GM12892 (cell line): ENCODE measurements at places on chromosomes 16 and 17.

DNA sequence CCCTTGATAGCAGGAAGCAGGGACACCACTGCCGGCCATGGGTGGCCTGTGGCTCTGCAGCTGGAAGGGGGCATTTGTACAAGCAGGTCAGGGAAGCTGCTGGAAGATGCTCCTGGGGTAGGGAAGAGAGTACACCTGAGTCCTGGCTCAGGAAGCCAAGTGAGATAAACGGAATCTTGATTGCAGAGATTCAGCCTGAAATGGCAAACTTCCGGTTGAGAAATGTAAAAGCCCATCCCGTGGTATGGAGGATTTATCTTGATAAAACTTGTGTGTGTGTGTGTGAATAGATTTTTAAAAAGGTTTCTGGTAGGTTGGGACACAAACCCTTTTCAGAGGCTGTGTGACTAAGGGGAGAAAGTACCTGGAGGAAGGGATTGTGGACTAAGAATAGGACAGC is 29.6 kb downstream of the C17orf100 start:
- no peak for DNase-seq

DNA sequence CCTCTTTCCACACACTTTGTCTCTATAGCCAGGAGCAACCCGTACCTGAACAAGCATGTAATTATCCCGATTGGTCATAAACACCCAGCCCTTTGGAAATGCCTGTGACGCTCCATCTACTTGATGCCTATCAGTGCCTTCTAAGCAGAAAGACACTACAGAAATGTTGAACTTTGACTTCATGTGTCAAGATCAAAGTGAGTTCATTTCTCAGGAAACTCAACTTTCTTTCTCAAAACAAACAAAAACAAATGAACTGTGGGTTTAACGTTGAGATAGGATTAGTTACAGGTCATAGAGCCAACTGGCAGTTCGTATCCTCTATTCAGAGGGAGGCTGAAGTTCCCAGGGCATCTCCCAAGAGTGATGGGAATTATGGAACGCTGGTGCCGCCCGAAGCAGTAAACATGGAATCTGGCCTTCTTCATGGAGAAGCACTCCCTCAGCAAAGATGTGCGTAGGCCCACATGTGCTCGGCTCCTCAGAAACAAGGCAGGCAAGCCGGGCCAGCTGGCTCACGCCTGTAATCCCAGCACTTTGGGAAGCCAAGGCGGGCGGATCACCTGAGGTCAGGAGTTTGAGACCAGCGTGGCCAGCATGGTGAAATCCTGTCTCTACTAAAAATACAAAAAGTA is 9.5 kb downstream of the SLC6A4 start:
- DNase-seq: no peak

DNA sequence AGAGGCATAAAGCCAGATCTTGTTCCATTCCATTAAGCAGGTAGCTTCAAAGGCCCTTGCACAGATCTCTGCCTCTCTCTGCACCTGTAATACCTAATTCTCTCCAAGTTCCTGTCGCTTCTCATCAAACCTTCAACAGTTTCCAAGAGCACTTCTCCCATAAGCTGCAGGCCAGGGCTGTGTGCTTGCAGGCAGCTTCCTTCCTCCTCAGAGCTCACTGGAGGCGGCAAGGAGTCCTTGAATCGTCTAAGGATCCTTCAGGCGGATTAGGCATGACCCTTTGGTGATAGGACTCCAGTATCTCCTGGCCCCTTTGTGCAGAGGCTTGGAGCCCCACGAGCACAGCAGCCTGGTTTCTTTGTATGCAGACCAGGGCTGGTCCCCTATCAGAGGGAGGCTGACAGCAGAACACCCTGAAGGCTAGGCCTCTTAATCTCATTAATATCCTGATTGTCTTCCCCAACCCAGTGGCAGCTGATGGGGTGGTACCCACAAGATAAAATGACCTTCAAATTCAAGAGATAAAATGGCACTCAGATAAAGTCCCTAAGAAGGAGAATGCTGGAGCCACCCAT is 19.8 kb downstream of the HNF1B start:
- DNase-seq: no peak

GRCh38 chr17:5237541-5238016 is 2.9 kb upstream of the SCIMP start:
- DNase-seq: no peak
